ENCODE measurements at places on chromosomes 16 and 17.

- peaks cover 10% of the 10 kb centered on the region for H3K27me3 ChIP-seq
- no peak overlapping the region for H3K4me3 ChIP-seq
- H3K36me3 ChIP-seq, result no peaks in the 10 kb centered on the region
- H3K27ac ChIP-seq, result no peak overlapping the region
- DNase-seq, result no peak
- H3K4me1 ChIP-seq, result peaks cover 4% of the 10 kb centered on the region
Measured at GRCh38 chr17:78472035-78472905, 93.8 kb downstream of the PGS1 start.

DNA sequence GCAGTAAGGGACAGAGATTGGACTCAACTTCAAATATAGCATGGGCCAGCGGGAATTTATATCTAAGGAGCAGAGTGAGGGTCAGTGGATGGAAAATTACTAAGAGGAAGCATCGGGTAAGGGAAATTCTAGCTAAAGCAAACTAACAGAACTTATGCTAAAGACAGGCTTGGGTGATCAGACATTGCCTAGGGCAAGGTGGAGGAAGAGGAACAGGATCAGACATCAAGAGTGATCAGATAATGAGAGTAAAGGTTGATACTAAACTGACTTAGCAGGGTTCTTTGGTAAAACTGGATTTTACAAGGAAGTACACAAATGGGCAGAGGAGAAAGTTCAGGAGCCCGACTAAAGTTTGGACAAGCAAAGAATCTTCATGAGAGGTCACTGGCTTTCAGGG lies 86.3 kb upstream of the TOM1L1 start:
- no peaks in the 10 kb centered on the region for H3K4me1 ChIP-seq
- H3K4me3 ChIP-seq, result no peak overlapping the region
- H3K27ac ChIP-seq, result no peak overlapping the region
- no peaks in the 10 kb centered on the region for H3K36me3 ChIP-seq

- no peaks in the 10 kb centered on the region for H3K27me3 ChIP-seq
- H3K36me3 ChIP-seq, result peaks cover 4% of the 10 kb centered on the region
- H3K4me3 ChIP-seq, result no peak overlapping the region
- no peak overlapping the region for H3K27ac ChIP-seq
- peaks cover 9% of the 10 kb centered on the region for H3K4me1 ChIP-seq
Measured at GRCh38 chr17:45038728-45039634, 12.5 kb downstream of the DCAKD start.

DNA sequence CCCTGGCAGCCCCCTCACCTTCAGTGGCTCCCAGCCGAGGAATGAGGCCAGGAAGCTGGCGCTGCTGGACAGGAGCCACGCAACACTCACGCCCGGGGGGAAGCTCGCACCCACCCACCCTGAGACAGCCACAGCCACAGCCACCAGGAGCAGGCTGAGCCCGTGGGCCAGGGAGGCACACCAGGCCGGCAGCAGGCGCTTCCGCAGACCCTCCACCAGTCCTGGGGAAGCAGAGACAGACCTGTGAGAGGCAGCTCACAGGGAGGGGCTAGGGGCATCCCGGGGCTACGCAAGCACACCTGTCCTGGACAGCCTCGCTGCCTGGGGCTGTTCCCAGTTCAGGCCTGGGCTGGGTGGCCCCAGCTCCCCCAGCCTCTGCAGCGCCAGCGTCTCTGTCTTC lies 41.9 kb downstream of the PKD1 start:
- peaks cover 6% of the 10 kb centered on the region for H3K36me3 ChIP-seq
- H3K4me1 ChIP-seq, result no peaks in the 10 kb centered on the region
- DNase-seq, result no peak

GRCh38 chr16:56915336-56916119 lies 16.4 kb upstream of the HERPUD1 start:
- no peak overlapping the region for H3K4me3 ChIP-seq
- no peak for DNase-seq
- H3K4me1 ChIP-seq, result peaks cover 60% of the 10 kb centered on the region
- no peaks in the 10 kb centered on the region for H3K27me3 ChIP-seq
- H3K27ac ChIP-seq, result no peak overlapping the region

DNA sequence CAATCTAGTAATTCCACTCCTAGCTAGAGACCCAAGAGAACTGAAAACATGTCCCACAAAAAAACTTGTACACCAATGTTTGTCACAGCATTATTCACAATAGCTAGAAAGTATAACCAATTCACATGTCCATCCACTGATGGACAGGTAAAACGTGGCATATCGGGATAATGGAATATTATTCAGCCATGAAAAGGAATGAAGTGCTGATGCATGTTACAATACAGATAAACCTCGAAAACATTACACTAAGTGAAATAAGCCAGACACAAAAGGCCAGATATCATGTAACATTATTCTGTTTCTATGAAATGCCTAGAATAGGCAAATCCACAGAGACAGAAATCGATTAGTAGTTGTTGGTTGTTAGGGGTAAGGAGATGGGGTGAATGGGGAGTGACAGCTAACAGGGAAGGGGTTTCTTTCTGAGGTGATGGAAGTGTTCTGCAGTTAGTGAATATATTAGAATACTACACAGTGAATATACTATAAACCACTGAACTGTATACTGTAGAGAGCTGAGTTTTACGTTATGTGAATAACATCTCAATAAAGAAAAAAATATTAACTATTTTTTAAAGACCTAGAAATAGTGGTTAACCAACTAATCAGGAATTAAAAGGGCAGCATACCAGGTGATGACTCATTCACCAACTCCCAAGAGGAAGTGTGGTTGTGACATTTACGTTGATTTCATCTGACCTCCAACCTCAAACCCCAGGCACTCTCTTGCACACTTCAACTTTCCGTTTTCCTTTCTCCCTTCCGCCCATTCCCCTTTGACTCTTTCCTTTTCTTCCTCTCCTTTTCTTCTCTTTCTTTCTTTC lies 48.6 kb downstream of the GAS7 start:
- no peak overlapping the region for H3K4me3 ChIP-seq
- no peak overlapping the region for H3K27ac ChIP-seq
- peaks cover 16% of the 10 kb centered on the region for H3K4me1 ChIP-seq
- H3K36me3 ChIP-seq, result no peaks in the 10 kb centered on the region
- H3K27me3 ChIP-seq, result peaks cover 14% of the 10 kb centered on the region
- DNase-seq, result no peak

DNA sequence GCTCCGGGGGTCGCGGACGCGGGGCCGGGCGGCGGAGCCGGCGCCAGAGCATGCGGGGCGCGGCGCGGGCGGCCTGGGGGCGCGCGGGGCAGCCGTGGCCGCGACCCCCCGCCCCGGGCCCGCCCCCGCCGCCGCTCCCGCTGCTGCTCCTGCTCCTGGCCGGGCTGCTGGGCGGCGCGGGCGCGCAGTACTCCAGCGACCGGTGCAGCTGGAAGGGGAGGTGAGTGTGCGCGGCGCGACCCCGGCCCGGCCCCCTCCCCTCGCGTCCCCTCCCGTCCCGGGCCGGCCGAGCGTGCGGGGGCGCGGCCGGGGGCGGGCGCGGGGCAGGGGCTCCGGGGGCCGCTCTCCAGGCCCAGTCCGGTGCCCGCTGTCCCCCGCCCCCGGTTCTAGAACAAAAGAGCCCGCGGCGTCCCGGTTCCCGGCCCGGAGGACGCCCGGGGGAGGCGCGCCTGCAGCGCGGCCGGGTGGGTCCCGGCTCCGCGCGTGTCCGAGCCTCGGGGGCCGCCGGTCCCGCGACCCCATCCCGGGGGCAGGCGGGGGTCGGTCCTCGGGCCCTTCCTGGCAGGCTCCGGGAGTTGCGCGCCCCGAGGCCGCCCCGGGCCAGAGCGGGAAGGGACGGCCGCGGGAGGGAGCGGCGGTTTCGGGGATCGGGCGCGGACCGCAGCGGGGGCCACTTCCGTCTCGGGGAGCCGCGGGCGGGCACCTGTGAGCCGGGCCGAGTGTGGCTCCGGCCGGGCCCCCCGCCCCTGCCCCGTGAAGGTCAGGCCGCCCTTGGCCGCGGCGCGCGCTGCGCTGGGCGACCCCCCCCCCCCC lies 563 bp downstream of the METRNL start:
- H3K4me1 ChIP-seq, result peaks cover 29% of the 10 kb centered on the region
- no peak overlapping the region for H3K27ac ChIP-seq
- peaks cover 14% of the 10 kb centered on the region for H3K36me3 ChIP-seq
- H3K27me3 ChIP-seq, result peaks cover 11% of the 10 kb centered on the region
- H3K4me3 ChIP-seq, result no peak overlapping the region

GRCh38 chr17:27491713-27492190 lies 35.5 kb downstream of the KSR1 start:
- H3K27ac ChIP-seq, result peak overlapping the region; percentile 34
- H3K27me3 ChIP-seq, result no peaks in the 10 kb centered on the region
- peaks cover 74% of the 10 kb centered on the region for H3K4me1 ChIP-seq
- H3K4me3 ChIP-seq, result no peak overlapping the region
- peaks cover 23% of the 10 kb centered on the region for H3K36me3 ChIP-seq

- H3K36me3 ChIP-seq, result no peaks in the 10 kb centered on the region
- no peak overlapping the region for H3K27ac ChIP-seq
- peaks cover 15% of the 10 kb centered on the region for H3K27me3 ChIP-seq
Measured at GRCh38 chr16:49484451-49484849, 110.8 kb downstream of the C16orf78 start.

GRCh38 chr17:12492450-12492849 lies 173.2 kb upstream of the MYOCD start:
- DNase-seq, result no peak
- H3K4me3 ChIP-seq, result no peak overlapping the region
- no peaks in the 10 kb centered on the region for H3K4me1 ChIP-seq
- H3K36me3 ChIP-seq, result no peaks in the 10 kb centered on the region
- no peak overlapping the region for H3K27ac ChIP-seq

DNA sequence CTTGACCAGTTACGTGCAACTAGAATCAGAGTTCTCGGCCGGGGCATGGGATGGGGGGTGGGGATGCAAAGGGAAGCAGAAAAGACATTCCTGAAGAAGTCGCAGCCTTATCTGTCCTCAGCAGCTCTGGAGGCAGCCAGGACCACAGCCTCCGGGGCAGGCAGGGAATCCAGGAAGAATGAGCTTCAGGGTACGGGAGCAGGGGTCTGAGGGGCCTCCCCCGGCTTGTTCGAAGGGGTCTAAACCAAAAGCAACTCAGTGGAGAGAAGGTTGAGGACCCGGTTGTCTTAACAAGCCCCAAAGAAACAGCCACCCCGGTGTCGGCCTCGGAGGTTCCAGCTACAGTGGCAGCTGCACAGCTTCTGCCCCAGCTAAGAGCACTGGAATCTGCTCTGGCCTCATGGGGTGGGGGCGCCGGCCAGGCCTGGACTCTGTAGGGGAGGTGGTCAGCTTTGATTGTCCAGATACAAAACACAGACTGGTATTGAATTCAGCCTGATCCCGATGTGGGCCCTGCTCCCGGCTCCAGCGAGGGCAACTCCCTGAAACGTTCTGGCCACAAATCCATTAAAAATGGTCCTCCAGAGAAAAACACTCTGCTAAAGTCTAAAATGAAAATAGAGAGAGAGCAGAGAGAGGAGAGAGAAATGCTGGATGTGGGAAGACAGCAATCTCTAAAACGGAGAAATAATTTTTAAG lies 7.7 kb downstream of the HOXB4 start:
- no peak for DNase-seq
- H3K36me3 ChIP-seq, result peaks cover 24% of the 10 kb centered on the region
- H3K4me3 ChIP-seq, result no peak overlapping the region
- H3K27me3 ChIP-seq, result peaks cover 15% of the 10 kb centered on the region

DNA sequence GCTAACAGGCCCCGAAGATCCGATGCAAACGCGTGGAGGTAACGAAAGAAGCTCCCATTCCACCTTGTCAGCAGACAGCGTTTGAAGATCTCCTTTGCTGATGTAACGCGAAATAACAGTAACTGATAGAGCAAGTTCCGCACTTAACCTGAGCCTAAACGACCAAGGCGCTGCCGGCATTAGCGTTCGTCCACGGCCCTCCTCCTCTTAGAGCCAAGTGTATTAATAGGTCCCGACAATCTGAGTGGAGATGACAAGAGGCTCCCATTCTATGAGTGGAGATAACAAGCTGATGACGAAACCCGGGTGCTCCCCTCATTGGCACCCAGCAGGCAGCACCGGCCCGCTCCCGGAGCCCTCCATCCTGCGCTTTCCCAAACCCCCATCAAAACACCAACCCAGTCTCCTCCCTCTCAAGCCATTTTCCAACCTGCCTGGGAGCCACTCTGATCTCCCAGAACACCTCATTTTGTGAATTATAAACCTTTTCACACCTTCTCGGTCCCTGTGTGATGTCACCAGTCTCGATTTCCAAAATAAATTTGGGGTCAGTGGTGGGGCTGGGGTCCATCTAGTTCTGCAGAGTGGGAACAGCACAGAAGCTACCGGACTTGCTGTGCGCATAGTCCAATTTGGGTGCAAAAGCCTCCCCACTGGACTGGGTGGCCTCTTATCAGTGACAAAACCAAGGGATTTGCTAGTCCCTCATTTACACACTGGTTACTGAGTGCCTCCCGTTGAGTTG lies 35.4 kb upstream of the ARL4D start:
- peak overlapping the region; percentile 51 for H3K27ac ChIP-seq
- H3K36me3 ChIP-seq, result peaks cover 4% of the 10 kb centered on the region
- peaks cover 54% of the 10 kb centered on the region for H3K4me1 ChIP-seq
- no peaks in the 10 kb centered on the region for H3K27me3 ChIP-seq
- H3K4me3 ChIP-seq, result peak overlapping the region; percentile 43
- no peak for DNase-seq

GRCh38 chr17:29190592-29191207 lies 10.5 kb upstream of the MYO18A start:
- H3K27ac ChIP-seq, result no peak overlapping the region
- H3K4me1 ChIP-seq, result no peaks in the 10 kb centered on the region
- H3K4me3 ChIP-seq, result no peak overlapping the region
- H3K36me3 ChIP-seq, result no peaks in the 10 kb centered on the region
- H3K27me3 ChIP-seq, result peaks cover 15% of the 10 kb centered on the region

DNA sequence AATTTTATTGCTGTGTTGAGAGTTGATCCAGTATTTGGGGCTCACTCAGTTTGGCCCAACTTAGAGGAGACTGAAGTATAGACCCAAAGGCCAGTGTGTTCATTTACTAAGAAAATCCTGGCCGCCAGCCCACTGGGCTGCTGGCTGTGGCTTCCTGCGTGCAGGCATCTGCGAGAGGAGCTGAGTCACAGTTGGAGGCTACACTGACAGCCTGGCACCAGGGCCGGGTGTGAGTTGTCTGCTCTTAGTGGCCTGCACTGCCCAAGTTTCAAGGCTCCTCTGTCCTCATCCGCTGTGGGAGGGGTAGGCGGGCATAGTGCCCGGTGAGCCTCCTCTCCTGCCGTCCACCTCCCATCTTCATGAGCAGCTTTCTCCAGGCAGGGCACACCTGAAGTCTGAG lies 54.2 kb downstream of the PLD6 start:
- no peak for DNase-seq
- H3K36me3 ChIP-seq, result peaks cover 51% of the 10 kb centered on the region
- peaks cover 56% of the 10 kb centered on the region for H3K4me1 ChIP-seq
- no peak overlapping the region for H3K4me3 ChIP-seq

GRCh38 chr17:42608305-42609181 lies 631 bp downstream of the RETREG3 start:
- peak overlapping the region; percentile 100 for H3K4me3 ChIP-seq
- H3K4me1 ChIP-seq, result peaks cover 42% of the 10 kb centered on the region
- H3K27ac ChIP-seq, result peak overlapping the region; percentile 94
- H3K36me3 ChIP-seq, result peaks cover 17% of the 10 kb centered on the region
- no peak for DNase-seq
- no peaks in the 10 kb centered on the region for H3K27me3 ChIP-seq

GRCh38 chr17:80861418-80861815 lies 130.2 kb upstream of the CHMP6 start:
- peak overlapping the region; percentile 65 for H3K4me3 ChIP-seq
- peak overlapping the region; percentile 92 for H3K27ac ChIP-seq
- DNase-seq, result no peak
- peaks cover 63% of the 10 kb centered on the region for H3K36me3 ChIP-seq
- no peaks in the 10 kb centered on the region for H3K27me3 ChIP-seq
